Activated T-cell treated with anti-CD3 and anti-CD28 coated beads, Interleukin-2, amount 50 U/mL, for 48 hours (primary cell): ENCODE measurements at places on chromosomes 11 and 22.

- DNase-seq, result no peak
Observed at GRCh38 chr11:87284306-87284705, 246.6 kb downstream of the TMEM135 start.

DNA sequence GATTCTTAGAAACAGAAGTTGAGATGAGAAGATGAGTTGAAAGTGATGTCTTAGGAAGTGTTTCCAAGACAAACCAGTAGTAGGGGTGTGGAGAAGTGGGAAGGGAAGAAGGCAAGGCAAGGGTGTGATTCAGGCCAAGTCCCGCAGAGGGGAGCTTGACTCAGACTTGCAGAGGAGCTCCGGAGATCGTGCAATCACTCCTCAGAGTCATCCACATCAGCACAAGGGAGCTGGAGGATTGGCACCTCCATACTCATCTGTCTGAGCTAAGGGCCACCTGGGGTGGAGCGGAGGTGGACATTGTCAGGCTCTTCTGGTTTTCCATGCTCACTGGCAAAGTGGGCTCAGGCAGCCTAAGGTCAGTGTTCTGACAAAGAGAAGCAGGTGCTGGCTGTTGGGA, 44.4 kb downstream of the CHRDL2 start:
- no peak for DNase-seq

- DNase-seq, result no peak
Observed at GRCh38 chr22:20380486-20380885, 13.5 kb upstream of the ZNF74 start.

DNA sequence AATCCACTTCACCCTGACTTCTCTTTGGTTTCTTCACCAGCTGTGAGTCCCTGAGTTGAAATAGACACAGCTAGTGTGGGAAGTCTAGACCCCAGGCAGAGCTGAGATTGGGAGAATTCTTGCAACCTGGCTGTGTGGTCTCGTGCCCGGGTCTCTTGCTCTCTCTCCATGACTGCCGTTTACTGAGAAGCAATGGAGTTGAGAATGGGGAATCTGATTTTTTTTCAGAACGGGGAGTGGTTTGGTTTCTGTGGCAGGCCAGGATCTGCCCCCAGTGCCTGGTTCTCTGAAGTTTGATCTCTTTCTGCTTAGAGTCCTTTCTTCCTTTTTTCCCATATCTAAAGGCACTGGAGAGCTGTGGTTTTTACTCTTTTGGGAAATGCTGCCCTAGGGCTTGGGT, 1.5 kb downstream of the SIDT2 start:
- DNase-seq, result no peak

- DNase-seq, result no peak
Observed at GRCh38 chr22:38406617-38407016, 48.4 kb downstream of the KCNJ4 start.

GRCh38 chr11:86421946-86422345, 47.3 kb downstream of the CCDC81 start:
- DNase-seq, result no peak
